ENCODE measurements at places on chromosomes 1 and 21.
A peak's percentile ranks its signal among the peaks of the same experiment; 100 is the strongest.

DNA sequence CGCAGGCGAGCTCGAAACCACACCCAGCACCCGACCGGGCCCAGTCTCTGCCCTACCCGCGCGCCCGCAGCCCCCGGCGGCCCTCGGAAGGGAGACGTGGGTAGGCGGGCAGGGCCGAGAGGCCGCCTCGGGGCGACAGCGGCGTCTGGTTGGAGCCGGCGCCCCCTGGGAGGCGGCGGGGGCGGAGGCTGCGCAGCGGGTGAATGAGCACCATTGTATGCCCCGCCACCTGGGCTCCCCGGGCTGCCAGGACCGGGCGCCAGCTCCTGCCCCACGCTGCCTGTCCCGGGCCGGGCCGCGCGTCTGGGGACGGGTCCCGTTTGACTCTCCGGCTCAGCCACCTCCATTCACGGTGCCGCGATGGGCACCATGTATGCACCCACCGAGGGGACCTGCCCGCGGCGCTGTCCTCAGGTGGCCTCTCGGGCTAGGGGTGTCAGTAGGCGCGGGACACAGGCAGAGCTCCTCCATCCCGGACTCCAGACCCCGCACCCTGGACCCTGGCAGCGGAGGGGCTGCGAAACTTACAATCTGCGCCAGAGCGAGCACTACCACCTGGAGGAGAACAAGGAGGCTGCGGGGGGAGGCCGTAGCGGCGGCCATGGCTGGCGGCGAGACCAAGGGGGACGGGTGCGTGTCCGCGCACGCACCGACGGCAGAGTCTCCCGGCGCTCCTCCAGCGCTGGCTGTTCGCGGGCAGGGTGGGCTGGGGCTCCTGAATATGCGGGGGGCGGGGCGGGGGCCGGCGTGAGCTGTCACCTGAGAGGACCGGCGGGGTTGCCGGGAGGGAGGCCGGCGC is at the start of gene COL9A2:
Gene COL9A2, minus strand, starts transcription at position 692 of the 799 bp plus-strand sequence. Its CDS starts 89 bp downstream, at position 603.
- peak; percentile 15 for DNase-seq

GRCh38 chr21:27734146-27734545 is 767.3 kb upstream of the ADAMTS5 start:
- no peak for DNase-seq

GRCh38 chr1:174953285-174954072 is 46.3 kb upstream of the CACYBP start:
- DNase-seq = no peak

- no peak for DNase-seq
Measured at GRCh38 chr1:177645491-177646190, 324.2 kb downstream of the SEC16B start.

DNA sequence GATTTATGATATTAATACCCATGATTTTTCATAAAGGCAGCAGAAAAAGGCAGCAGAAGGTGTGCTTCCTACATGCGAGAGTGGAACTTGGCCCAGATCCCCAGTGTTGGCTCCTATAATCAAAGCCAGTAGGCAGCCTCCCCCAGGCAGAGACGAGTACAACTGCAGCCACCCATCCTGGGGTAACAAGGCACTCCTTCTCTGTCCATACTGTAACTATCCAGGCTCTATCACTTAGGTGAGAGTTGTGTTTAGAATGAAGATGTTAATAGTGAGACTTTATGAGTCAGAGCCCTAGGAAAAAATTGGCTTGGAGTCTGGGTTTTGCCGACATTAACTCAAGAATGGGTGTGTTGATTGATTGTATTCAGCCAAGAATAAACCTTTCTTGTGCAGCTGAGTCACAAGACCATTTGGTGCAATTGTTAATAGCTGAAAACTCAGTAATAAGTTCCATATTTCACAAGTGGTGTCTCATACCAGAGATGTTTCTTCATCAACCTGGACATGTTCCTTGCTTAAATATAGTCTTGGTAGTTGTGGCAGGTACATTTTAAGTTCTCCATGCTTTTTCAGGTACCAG is 322.3 kb downstream of the DUSP10 start:
- DNase-seq = peak; percentile 38

DNA sequence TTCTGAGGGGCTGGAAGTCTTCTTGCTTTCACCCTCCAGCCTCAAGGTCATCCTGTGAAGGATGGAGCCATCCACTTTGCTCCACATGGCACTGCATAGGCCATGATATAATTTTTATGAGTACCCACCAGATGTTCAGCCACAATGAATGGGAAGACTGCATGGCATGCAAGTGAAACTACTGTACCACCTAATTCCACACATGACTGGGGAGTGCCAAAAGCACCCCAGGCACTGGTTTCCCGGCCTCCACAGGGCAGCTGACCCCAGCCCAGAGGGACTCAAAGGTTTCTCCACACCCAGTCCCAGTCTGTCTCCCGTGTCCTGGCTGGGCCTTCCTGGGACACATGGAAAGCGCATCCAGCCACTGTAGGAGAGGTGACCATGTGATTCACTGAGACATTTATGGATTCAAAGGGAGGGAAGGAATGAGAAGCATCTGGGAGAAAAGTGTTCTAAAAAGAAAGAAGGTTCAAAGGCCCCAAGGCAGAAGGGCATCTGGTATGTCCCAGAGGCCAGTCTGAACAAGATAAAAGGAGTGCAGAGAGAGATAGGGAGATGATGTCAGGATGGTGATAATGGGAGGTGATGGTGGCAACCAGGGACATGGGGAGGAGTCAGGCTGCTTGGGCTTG is 12.1 kb downstream of the RHOU start:
- no peak for DNase-seq

DNA sequence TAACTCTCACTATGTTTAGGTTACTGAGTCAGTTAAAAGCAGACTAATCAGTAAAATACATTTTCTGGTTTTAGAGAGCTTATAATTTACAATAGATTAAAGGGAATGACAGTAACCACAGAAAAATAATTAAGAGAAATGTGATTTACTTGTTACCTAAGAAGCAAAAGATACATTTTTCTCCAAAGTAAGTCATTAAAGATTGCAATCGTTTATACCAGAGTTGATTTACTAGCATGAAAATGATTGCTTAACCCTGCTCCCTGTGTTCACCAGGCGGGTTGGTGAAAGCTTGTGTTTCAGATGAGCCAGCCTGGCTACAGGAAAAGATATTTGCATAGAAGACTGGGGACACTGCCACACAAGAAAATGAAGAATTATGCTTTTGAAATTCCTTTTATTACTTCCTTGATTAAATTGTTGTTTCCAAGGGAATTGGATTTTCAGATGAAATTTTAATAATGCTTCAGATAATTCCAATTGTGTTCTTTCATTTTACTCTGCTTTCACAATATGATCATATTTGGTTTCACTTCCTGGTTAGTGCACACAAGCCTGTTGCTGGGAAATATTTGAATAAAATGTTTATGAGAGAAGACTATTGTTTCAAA is 27.9 kb downstream of the LRRC8B start:
- DNase-seq = no peak

DNA sequence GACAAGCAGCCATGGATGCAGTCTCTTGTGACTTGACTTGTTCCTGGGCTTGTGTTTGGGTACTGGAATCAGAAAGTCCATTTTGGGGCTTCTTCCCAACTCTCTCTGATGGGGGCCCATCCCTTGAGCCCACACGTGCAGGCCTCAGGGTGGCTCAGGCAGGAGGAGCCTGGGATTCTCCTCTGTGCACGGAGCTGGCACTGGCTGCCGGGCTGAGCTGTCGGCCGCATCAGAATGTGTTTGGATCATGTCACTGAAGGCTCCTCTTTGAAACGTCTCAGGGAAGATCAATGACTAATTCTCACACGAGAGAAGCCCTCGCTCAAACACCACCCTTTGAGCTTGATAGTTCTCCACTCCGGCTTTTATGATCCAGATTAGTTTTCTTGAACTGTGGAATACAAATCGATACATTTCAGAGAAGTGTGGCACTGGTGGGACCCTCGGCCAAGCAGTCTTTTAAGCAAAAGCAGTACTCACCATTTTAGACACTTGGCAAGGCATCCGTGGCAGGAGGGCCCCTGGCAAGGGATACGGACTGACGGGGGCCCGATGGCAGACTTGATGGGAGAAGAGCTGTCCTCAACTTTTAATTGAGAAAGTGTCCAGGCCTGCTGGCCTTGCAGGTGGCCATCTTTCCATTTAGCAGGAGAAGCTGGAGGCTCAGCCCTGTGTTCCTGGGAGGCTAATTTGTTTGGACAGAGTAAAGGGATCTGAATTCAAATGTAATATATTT is 220.7 kb upstream of the C1orf174 start:
- no peak for DNase-seq

DNA sequence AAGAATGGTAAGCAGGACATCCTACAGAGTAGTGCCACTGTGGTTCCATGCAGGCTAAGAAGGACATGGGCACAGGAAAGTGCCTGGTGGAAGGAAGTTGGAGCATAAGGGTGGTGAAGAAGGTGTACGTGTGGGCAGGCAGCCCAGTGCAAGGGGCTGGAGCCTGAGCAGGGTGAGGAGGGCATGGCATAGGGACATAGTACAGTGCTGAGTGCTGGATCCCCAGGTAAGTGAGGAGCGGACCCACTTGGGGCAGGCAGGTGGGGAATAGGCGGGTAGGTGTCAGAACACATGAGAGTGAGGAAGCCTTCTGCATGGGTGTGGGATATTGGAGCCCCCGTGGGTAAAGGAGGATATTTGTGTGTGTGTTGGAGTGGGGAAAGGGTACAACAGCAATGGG is 15.7 kb upstream of the LRRC53 start:
- no peak for DNase-seq

DNA sequence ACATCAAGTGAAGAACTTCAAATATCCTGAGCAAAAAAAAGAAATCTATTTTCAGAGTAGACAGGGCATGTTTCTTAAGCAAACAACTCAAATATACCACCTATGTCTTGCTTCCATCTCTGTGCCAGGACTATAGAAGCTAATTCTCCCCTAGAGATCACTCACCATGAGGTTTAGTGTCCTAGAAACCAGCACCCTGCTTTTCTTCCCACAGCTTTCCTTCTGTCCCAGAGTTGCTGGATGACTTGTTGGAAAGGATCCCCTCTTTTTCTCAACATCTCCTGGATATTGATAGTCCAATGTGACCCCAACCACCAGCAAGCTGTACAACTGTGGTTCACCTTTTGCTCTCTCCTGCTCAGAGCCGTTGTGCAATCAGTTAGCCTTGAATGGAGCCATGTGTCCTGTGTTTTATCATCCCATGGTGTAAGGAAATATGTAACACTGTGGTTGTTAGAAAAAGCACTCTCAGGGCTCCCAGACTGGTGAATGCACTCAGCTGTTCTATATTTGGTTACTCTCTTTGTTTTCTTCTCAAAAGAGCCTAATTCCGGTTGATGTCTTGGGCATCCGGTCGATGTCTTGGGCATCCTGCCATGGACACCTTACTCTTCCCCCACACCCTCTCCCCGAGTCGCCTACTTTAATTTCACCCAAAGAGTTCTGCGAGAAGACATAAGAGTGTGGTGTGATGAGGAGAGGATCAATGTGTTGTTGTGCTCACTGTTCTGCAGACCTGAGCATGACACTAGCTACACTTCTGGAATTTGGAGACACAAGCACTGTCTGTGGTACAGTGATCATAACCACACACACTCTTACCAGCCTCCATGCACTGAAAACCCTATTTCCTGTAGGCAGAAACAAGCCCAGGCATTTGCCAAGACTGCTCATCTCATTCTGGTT is 1.7 kb downstream of the TNFSF4 start:
- DNase-seq = no peak

DNA sequence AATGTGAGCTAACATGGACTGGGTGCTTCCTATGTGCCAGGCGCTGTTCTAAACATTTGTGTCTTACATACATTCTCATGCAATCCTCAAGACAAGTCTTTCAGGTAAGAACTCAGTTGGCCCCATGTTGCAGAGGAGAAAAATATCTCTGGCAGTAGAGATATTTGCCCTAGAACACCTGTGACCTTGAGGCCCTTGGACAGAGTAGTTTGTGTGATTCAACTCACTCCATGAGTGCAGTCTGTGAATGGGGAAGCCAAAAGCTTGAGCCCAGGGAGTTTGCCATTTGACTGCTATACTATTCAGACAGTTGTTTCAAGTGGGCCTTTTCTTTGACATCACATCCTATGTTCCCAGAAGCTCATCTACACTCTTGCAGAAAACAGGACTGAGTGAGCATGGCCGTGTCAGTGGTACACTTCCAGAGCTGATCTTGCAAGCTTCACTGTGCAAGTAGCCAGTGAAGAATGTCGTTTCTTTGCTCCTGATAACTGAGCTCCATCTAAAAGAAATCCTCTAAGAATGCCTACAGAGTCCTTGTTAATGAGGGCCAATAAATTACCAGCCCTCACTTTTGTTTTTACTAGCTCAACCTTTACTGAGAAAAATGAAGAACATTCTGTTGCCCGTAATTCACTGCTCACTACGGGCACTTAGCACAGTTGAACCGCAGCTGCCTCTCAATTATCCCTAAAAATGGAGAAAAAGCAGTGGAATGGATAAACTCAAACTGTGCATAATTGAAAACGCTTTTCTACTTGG is 98.7 kb upstream of the C8B start:
- DNase-seq = no peak

DNA sequence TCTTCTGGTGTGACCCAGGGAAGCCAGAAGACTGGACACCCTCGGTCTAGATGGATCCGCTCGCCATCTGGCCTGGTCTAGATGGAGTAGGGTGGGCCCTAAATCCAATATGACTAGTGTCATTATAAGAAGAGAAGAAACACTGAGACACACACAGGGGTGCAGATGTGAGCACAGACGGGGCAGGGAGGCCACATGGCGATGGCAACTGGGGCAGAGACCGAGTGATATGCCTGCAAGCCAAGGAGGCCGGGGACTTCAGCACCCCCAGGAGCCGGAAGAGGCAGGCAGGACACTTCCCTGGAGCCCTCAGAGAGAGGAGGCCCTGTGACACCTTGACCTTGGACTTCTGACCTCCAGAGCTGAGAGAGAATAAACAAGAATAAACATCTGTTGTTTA is 5.6 kb upstream of the TFF3 start:
- DNase-seq = no peak

DNA sequence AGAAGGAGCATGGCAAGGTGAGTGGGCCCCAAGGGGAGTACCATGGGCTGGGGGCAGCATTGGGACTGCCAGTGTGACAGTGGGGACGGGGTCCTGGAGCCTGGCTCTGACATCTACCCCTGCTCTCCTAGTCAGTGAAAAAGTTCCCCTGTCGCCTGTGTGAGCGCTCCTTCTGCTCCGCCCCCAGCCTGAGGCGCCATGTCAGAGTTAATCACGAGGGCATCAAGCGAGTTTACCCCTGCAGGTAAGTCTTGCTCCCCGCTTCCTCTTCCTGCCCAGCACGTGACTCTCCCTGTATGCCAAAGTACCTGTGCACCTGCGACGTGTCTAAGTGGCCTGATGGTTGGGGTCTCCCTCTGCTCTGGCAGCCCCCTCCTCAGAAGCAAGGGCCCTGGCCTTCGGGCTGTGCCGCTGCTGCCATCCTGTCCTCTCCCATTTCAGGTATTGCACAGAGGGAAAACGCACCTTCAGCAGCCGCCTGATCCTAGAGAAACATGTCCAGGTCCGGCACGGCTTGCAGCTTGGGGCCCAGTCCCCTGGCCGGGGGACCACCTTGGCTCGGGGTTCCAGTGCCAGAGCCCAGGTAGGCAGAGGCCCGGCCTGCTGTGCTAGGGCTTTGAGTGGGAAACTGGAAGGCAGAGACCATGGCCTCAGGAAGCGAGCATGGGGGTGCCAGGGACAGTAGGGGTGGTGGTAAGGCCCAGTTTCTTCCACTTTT is 8.1 kb downstream of the ZNF687 start:
- DNase-seq = no peak
